ENCODE measurements at places on chromosomes 2 and 18.

GRCh38 chr2:180983468-180984242 is 3.2 kb downstream of the UBE2E3 start:
- DNase-seq = peak; percentile 74

- no peak for DNase-seq
These were observed 48.9 kb downstream of the ADCY3 start for GRCh38 chr2:24870891-24871705.

DNA sequence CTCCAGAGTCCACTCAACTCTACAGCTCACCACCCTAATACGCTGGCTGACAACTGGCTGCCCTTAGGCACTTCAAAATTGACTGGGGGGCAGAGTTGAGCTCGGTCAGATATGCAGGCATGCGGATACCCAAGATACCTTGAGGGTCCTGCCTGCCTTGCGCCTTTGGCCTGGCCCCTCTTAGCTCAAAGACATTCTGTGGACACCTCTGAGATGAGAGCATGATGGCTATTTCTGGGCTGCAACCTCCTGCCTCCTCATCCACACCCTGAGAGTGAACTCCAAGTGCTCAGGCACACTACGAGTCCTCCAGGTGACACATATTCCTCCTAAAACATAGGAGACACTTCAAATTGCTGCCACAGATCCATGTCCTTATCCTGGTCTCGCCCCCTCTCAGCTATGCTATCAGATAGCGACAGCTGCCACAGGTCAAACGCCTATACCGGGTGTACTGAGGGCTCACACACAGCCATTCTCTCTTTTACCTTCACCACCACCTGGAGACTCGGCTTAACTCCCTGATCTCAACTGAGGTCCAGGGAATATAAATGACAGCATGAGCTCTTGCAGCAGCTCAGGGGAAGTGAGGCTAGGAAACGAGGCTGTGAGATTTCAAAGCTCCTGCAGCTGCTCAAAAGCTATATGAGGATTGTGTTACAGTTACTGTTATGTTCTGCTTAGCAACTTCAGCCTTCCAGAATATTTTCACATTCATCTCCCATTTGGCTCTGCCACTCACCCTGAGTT is 60.5 kb upstream of the TEX51 start:
- DNase-seq = no peak

- peak; percentile 81 for DNase-seq
These were observed 32.7 kb downstream of the LPIN1 start for GRCh38 chr2:11778923-11779757.

GRCh38 chr2:202039278-202040078 is 5.8 kb downstream of the FZD7 start:
- no peak for DNase-seq

GRCh38 chr2:56741601-56742102 is 557.9 kb downstream of the CCDC85A start:
- DNase-seq = no peak

- no peak for DNase-seq
These were observed 172.0 kb downstream of the NDUFA10 start for GRCh38 chr2:239853121-239853520.

GRCh38 chr2:70511971-70512729 is 41.5 kb downstream of the TGFA start:
- no peak for DNase-seq

DNA sequence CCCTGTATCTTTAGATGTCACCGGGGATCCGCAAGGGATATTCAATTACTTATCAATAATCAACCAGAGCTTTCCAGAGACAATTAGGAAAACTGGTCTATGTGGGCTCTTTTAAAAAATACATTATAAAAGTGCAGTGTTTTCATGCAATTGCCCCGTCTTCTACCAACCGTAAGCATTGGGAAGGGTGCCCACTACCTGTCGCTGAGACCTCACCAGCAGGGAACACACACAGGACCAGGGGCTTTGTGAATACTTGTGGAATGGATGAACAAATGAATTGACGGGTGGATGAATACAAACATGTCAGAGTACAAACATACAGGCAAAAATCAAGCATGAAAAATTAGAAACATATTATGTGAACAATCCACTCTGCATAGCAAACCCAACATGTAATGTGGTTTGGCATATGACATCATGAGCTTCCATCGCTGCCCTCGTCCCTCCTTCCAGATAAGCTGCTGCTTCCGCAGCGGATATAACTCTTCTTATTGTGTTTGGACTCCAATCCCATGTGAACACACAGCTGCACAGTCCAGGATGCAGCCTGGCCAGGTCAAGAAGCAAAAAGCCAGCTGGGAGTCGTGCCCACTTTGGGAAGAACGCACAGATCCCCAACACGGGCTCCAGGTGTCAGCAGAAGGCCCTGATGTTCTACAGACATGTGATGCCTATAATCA is 5.3 kb downstream of the FHL2 start:
- DNase-seq = no peak

GRCh38 chr2:21268197-21268877 is 144.6 kb downstream of the TDRD15 start:
- DNase-seq = no peak

DNA sequence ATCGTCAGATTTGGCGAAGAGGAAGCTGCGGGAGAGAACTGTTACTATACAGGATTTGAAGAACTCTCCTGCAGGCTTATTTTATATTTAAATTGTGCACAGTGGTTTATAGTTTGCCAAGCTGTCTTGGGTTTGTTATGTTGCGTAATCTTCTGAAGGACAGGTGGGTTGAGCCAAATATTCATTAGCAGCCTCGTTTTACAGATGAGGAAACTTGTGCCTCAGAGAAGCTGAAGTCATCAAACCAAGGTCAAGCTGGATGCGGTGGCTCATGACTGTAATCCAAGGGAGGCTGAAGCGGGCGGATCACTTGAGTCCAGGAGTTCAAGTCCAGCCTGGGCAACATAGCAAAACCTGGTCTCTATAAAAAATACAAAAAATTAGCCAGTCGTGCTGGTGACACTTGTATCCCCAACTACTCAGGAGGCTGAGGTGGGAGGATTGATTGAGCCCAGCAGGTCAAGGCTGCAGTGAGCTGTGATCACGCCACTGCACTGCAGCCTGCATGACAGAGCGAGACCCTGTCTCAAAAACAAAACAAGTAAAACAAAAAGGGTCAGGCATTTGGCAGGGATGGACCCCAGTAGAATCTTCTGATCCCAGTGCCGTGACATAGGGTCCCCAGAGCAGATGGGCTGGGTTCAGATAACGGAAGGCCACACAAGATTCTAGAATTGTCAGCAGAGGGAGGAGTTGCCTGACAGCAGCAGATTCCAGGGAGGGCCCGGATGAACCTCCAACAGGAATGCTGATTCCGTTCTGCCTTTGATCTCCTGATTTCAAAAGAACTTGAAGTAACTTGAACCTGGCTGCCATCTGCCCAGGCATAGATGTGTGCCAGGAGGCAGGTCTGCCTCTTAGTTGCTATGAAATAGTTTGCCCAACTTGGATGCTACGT is 50.6 kb downstream of the SH3BP4 start:
- no peak for DNase-seq

- no peak for DNase-seq
These were observed 182.2 kb downstream of the FIGN start for GRCh38 chr2:163553601-163554000.

- no peak for DNase-seq
These were observed 112.3 kb downstream of the PRKCE start for GRCh38 chr2:45763797-45764196.

- DNase-seq = no peak
These were observed 342.7 kb upstream of the REG3G start for GRCh38 chr2:78682781-78683180.

DNA sequence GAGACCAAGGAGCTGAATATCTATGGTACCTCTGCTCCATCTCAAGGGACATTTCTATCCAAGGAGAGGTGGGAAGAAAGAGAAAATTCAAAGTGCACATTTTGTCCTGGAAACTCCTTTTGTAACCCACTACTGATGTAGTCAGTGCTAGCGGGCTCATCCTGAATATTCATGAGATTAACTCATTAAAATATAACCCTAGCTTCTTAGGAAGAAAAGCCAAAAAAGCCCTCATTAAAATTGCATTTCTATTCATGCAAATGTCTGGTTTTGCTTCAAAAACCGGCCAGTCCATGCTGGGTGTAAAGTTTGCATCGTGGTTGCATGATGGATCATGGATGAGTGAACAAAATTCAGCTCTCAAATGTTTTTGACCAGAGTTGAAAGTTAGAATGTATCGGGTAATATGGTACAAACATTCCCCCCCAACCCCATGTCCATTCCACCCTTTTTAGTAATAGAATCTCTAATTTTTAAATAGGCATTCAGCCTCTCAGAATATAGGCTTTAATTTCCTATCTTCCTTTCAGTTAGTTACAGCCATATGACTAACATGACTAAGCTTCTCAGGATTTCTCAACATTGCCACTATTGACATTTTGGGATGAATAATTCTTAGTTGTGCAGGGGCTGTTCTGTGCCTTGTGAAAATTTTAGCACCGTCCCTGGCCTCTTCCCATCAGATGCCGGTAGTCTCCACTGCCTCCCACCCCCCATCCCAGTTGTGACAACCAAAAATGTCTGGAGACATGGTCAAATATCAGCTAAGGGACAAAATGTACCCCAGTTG is 104.2 kb upstream of the RND3 start:
- DNase-seq = no peak

DNA sequence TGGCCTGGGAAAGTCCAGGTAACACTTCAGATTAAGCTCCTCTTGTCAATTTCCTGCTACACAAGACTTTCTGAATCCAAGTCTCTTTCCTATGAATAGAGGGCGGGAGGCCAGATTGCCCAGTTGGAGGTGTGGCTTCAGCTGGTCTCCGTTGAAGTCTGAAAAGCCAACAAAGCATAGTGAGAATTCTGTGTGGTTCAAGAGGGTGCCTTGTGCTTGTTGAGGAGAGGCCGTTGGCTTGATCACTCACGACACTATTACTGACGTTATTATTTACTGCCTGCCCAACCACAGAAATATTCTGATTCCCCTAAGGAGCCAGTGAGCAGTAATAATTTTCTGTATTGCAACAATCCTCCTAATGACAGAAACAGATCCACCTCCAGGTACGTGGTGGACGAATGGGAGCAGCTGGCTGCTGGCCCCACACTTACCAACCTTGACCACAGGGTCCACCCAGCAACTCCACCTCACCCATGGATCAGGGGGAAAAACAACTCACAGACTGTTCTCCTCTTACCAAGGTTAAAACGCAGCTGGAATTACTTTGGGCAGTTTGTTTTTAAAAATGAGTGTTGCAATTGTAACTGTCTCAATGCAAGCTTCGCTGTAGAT is 21.9 kb downstream of the NRP2 start:
- no peak for DNase-seq
